ENCODE measurements at places on chromosomes 7 and 10.

GRCh38 chr10:20743942-20744341 is 153.2 kb downstream of the NEBL start:
- DNase-seq: no peak

GRCh38 chr10:101301111-101301731 is 52.7 kb upstream of the BTRC start:
- no peak for DNase-seq

DNA sequence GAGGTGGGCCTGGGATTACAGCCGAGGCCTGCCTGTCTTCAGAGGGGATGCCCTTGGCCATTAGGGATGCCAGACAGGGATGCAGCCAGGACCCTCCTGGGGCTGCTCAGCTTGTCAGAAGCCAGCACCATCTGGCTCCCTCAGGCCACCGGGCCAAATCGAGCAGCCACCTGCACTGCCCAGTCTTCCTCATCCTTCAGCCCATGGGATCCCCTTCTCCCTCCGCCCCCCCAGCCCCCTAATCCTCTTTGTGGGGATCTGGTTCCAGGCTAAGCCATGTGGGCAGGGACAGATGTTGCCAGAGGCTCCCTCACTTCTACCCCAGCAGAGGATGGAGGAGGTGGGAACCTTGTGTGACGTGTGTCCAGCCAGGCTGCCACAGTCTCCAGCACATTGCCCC is 137.4 kb upstream of the PPIF start:
- no peak for DNase-seq

- DNase-seq: no peak
Observed at GRCh38 chr7:129452589-129453231, 18.5 kb downstream of the STRIP2 start.

DNA sequence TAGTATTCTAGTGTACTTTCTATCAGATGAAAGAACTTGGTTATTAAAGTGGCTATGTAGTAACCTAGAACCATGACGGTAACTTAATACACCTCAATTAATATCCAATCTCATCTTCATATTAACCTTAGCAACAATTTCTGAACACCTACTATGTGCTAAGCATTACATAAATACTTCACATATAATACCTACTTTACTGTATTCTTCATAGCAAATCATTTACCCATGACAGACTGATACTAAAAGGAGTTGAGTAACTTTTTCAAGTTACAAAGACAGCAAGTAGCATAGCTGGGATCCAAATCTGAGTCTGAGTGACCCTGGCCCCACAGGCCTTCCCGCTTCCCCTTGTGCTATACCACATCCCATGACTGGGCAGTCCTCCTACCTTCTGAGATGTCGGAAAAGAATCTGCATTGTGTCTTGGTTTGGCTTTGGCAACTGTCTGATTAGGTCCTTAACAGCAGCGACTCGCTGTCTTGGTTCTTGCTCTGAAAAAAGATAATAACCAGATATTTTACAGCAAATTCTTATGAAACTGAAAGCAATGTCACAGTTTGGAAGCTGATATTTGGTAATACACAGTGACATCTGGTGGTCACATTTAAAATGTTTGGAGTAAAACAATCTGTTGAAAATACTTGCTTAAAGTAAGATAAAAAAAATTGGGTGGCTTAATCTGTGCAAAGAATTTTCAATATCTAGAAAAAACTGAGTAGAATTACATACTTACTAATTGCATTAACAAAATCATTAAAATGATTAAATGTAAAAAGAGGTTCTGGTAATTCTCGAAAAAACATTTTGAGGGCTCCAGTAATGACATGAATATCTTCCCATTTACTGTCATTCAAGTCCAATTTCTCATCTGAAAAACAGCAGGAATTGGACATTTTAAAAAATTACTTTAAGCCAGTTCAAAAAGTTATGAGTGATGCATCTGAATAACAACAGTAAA is 120.1 kb downstream of the ARHGAP12 start:
- no peak for DNase-seq

- no peak for DNase-seq
Observed at GRCh38 chr10:96878057-96878456, 46.0 kb downstream of the LCOR start.

Data from T-helper 22 cell (primary cell).